ENCODE measurements at places on chromosomes 4 and X.

DNA sequence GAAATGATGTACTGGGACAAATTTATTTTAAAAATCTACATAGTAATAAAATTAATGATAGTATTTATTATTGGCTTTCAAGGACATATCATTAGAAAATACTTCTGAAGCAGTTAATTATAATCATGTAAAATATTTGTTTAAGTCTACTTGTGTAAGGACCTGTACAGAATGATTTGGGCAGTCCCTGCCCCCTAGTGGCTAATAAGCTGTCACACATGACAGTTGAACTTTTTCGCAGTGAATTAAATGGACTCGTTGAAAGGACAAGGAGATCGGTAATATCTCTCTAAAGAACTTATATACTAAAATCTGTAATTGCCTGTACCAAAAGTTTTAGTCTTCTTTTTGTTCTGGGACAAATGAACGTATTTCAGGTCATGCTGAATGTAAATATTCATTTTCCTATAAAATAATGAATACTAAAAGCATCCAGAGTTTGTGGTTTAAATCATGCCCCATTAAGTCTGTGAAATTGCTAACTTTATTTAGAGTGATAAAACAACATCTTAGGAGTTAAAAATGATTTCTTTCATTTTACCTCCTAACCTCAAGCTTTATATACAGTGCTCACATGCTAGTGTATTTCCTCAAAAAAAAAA lies 13.6 kb downstream of the EXOC1 start:
- peak; percentile 99 for DNase-seq

GRCh38 chr4:76943129-76943620 lies 6.4 kb upstream of the SEPTIN11 start:
- no peak for DNase-seq

- no peak for DNase-seq
These were observed 56.9 kb upstream of the PRPS1 start for GRCh38 chrX:107571296-107571998.

DNA sequence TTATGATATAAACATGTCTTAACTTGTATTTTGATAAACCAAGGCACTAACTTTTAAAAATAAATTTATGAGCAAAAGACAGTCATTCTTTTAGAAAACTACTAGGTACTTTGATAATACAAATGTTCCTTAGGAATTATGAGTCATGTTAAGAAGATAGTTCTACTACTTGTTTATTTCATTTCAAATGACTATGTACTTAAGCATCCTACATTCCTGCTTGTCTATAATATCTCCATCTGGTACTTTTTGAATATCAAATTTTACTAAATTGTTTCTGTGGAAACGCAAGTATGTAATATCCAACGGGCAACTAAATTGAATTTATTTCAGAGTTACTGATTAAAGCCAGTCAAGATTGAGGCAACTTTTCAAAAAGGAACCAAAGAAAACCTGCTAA lies 61.8 kb downstream of the CAMK2D start:
- no peak for DNase-seq

GRCh38 chr4:4995103-4995907 lies 24.0 kb downstream of the CYTL1 start:
- peak; percentile 63 for DNase-seq

DNA sequence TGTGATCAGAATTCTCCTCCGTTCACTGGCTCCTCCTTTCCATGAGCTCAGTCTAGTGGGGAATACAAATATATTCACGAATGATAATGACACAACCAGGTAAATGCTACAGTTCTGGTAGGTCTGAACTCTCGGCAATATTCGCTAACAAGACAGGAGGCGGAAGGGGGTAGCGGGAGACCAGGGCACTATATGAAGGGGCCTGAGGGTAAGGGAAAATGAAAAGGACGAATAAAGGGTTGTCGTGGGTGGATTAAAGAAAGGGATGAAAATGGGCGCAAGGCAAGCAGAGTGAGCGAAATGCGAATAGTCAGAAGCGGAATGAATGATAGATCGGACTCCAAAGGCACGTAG lies 743 bp downstream of the NKAP start:
- peak; percentile 13 for DNase-seq

DNA sequence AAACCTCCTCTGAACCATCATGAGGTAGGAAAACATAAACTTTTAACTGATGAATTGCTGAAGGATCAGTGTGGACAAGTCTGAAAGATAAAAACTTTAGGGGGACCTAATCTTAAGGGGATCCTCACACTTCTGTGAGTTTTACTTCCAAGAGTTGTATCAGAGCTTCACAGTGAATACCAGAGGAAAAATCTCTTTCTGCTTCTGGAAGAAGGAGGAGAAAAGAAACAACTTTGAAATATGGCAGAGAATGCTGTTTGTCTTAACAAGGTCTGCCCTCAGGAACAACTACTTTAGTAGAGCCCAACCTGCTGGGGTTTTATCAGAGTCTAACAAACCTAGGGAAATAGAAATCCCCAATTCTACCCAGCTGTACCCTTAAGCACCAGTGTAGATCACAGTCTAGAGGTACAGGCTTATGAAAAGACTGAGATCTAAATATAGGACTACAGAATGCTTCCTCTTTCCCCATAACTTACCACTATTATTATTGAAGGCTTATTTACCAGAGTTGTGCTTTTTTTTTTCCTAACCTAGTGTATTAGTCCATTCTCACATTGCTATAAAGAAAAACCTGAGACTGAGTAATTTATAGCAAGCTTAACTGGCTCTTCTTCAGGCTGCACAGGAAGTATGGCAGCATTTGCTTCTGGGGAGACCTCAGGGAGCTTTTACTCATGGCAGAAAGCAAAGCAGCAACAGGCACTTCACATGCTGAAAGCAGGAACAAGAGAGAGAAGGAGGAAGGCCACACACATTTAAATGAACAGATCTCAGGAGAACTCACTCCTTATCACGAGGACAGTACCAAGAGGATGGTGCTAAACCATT lies 167.9 kb downstream of the CAMK2D start:
- peak; percentile 44 for DNase-seq
